Activated naive CD8-positive, alpha-beta T cell treated with anti-CD3 and anti-CD28 coated beads for 36 hours (primary cell): ENCODE measurements at places on chromosomes 12 and 14.

DNA sequence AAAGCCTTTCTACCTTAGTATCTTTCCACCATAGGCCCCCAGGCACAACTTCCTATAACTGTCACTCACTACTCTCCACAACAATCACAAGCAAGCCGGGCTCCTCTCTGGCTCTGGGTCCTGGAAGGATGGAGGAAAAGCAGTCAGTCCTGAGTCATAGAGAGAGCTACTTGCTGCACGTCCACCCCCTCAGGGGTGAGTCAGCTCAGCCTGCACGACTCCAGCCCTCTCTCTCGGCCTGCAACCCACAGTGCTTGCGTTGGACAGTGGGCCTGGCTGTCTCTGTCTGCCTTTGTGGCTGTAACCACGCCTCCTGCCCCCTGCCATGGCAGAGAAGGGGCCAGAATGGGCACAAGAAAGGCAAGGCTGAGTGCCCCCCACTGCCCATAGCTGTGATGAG is 154.1 kb upstream of the FKBP4 start:
- DNase-seq = peak; percentile 12

DNA sequence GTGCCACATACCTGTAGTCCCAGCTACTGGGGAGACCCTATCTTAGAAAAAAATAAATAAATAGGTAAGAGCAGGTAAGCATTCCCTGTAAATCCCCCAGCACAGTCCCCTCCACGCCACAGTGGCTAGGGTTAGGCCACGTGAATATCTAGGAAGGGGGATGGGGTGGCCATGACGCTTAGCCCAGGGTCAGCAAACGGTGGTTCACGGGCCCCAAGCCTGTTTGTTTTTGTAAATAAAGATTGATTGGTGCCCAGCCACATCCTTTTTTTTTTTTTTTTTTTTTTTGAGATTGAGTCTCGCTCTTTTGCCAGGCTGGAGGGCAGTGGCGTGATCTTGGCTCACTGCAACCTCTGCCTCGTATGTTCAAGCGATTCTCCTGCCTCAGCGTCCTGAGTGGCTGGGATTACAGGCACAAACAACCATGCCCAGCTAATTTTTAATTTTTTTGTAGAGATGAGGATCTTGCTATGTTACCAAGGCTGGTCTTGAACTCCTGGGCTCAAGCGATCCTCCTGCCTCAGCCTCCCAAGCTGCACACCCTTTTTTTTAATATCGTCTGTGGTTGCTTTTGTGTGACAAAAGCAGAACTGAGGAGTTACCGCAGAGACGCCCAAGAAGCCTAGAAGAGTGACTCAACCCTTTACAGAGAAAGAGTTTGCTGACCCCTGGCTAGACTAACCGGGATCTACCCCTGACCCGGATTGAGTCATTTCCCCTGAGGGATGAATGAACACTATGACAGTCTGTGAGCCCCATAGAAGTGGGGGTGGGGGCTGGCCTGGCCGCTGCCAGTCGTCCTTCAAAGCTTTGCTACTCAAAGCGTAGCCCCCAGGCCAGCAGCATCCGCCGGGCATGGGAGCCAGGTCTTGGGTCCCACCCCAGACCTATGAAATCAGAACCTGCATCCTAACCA is 113.7 kb upstream of the NCOR2 start:
- peak; percentile 13 for DNase-seq

DNA sequence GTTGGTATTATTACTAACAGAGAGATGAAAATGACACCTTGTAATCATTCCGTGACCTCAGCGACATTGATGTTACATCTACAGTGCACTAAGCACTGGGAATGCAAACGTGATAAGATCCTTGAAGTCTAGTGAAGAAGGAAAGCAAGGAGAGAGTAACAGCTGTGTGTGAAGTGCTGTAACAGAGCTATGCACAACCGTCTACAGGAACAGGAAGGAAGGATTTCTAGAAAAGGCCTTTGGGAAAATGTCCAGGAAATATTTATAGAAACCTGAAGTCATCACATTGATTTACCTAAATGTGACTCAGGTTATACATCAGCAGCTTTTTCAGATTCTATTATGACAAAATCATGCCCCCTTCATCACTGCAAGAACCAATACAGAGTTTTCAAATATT is 304.2 kb upstream of the AMIGO2 start:
- no peak for DNase-seq

DNA sequence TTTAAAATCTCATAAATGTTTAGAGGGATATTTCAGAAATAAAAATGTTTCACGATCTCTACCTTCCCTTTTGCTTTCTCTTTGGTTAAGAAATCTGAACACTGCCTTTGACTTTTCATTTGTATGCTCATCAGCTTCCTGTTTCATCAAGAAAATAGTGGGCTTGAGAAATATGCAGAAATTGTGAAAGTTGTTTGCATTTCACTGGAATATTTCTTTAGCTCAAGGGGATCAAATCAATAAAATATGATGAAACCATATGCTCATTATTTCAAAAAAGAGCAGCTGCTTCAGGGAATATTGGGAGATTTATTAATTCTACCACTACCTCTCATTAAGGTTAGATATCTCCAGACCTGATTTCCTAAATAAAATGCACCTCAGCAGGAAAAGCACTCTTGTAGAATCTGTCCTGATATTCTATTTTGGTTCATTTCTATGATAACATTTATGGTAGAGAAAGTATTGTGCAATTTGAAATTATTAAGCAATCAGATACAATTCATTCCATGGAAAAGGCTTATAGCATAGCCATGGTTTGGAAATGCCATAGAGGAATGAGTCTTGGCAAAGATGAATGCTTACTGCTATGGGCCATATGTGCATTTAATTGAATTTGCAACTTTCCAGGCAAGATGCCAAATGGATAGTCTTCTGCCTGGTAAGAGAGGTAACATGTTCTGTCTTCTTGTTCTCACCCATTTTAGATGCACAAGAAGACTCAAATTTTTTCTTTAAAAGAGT is 212.6 kb upstream of the SLC16A7 start:
- no peak for DNase-seq

DNA sequence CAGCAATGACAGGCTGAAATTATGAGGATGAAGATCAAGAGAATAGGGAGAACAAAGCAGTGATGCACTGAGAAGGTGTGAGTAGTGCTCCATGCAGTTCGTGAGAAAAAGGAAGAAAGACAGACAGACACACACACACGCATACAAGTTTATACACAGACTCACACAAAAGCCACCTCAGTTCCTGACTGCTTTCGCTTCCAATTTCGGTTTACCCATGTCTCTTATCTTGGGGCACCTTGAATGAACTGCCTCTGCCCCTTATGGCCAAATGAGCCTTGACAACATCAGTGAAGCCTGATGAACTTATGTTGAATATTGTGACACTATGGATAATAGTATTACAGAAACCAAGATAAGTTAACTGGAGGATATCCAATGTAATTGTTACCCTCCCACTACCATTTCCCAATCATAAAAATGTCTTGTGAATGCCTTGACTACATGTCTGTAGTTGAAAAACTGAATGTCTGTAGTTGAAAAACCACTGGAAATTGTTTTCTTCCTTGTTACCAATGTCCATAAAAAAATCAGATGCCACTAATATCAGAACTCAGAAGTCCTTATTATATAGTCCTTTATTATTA is 380.4 kb upstream of the DDHD1 start:
- DNase-seq = no peak

GRCh38 chr14:69487226-69487625 is 2.7 kb downstream of the PLEKHD1 start:
- DNase-seq = no peak

- DNase-seq = peak; percentile 56
Measured at GRCh38 chr14:91866061-91866460, 1.3 kb downstream of the TC2N start.
